ENCODE measurements at places on chromosomes 5 and 9.

DNA sequence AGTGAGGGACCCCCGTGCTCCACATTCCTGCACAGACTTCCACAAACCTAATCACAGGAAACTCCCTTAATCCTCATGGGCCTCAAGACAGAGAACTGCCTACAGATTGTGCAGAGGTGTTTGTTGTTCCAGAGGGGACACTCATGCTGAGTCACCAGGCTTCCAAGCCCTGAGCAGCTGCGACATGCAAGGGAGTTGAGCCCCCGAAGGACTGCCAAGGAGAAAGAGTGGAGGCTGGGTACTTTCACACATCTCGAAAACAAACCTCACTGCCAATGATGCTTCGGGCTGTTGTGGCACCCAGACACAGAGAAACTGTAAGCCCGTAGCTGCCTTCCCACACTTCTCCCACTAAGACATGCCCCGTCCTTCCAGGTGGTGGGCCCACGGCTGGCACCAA, 480.8 kb downstream of the CDH12 start:
- DNase-seq, result no peak

DNA sequence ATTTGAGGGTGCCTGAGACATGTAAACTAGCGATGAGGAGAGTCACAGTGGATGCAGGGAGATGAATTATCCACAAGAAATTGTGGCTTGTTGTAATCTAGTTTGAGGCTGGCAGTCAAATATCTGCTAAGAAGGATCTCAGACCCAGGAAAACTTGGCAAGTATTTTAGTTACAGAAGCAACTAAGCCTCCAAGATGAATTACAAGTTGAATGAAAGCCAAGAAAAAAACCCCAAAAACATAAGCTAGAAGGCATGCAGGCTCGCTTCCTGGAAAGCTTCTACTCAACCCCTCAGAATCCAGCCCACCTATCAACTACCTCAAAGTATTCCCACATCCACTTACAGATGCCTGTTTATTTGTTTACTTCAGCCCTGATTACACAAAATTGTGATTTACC, 696.9 kb downstream of the MAT2B start:
- DNase-seq, result no peak

DNA sequence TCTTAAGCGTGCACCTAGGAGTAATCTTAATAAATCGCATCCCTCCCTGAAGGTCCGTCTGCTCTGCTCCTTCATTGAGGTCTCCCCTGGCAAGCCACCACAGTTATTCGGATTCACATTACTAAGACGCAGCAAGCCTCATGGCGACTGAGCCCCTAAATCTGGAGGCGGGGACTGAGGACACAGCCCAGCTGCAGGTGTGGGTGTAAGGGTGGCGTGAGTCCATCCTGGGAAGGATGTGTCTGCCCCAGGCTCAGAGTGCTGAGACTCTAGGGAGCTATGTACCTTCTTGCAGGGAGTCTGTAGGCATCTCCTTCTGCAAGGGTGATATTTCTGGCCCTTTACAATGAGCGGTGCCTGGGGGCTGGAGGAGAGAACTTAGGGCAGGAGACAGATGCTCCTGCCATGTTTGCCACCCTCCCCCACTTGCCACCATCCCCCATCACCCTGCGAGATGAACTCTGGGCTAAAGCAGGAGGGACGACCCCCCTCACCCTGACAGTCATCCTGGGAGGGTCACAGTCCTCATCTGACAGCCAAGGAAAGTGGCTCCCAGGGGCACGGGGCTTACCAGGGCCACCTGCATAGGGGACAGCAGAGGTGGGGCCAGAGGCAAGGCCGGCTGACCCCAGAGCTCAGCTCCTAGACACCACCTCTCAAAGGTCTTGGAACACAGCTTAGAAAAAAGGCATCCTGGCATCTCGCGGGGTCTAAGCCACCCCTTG, 76.4 kb upstream of the FCN1 start:
- peak; percentile 82 for DNase-seq

GRCh38 chr9:16348531-16348930, 521.9 kb downstream of the BNC2 start:
- DNase-seq, result no peak

GRCh38 chr9:35861161-35861897, 8.9 kb downstream of the OR13J1 start:
- no peak for DNase-seq

DNA sequence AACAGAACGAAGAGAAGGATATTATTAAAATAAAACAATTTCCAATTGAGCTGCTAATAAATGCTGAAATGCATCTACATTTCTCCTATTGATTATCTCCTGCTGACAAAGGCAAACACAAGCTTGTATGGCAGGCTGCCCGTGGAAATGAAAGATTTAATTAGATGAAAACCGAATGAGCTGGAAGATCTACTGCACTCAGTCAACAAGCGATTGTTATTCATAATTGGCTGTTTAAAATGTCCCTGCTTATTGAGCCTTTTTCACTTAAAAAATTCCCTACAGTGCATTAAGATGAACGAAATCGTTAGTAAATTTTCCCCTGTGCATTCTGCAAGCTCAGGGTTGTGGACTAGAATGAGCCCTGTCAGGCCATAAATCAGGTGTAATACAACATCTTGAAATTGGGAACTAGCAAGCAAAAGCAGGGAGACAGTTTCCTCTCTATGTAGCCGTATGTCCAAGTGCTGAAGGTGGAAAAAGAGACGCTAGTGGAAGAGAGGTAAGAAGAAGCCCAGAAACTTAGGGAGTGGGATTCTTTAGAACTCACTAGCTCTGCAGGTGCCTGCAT, 28.5 kb upstream of the KIF4B start:
- no peak for DNase-seq

- DNase-seq, result no peak
Measured at GRCh38 chr5:42640835-42641234, 115.8 kb upstream of the CCDC152 start.

DNA sequence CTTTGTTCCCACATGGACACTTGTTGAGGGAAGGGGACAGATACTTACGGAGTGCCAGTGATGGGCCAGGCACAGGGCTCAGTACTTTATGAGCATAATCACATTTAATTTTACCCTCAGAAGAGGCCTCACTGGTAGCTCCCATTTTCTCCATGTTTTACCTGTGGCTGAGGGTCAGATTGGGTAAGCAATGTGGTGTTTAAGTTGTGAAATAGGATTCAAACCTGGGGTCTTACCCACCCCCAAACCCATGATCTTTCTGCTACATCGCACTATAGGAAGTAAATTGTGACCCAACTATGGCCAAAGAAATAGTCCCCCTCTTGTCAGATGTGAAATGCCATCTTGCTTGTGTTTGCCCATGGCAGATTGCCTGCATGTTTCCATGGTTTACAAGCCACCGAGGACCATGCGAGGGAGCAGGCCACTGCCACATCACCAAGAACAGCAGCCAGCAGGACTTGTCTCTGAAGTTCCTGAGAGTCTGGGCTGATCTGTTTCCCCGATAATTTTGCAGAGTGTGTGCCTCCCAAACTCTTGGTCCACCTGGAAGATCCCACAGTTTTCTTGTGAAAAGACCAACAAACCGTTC, 95.4 kb downstream of the MACROH2A1 start:
- no peak for DNase-seq

DNA sequence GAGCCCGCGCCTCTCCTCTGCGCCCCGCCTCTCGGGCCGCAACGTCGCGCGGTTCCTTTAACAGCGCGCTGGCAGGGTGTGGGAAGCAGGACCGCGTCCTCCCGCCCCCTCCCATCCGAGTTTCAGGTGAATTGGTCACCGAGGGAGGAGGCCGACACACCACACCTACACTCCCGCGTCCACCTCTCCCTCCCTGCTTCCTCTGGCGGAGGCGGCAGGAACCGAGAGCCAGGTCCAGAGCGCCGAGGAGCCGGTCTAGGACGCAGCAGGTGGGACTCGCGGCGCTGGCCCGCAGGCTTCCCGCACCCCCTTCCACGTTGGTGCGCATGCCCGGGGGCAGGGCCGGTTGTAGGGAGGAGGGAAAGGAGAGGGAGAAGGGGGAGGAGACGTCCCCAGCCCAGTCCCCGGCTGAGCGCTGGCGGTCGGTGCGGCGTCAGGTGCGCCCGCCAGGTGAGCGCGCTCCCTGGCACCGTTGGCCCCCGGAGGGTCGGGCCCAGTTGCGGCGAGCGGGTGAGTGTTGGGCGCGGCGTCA, at the start of gene OCLN:
OCLN (plus strand) TSS at position 400 of the 532 bp plus-strand sequence. CDS start 11,455 bp downstream, outside the sequence.
- DNase-seq, result peak; percentile 85

DNA sequence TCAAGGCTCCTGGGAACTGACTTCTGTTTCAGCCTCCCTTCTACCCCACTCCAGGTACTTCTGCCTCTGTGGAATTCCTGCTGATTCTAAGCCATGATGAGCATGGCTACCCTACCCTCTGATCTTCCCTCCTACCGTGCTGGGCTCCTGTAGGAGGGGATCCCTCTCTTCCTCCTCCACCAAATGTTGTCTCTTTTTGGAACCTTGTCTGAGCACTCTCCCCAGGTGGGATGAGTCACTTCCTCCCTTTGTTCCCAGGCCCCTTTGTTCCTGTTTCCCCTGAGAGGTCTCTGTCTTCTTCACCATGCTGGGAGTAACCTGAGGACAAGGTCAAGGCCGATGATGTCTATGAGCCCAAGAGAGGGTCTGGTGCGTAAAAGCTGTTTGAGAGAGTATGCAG, 213.2 kb downstream of the GABBR2 start:
- peak; percentile 17 for DNase-seq

GRCh38 chr5:89983216-89983615, 426.3 kb downstream of the CETN3 start:
- no peak for DNase-seq

DNA sequence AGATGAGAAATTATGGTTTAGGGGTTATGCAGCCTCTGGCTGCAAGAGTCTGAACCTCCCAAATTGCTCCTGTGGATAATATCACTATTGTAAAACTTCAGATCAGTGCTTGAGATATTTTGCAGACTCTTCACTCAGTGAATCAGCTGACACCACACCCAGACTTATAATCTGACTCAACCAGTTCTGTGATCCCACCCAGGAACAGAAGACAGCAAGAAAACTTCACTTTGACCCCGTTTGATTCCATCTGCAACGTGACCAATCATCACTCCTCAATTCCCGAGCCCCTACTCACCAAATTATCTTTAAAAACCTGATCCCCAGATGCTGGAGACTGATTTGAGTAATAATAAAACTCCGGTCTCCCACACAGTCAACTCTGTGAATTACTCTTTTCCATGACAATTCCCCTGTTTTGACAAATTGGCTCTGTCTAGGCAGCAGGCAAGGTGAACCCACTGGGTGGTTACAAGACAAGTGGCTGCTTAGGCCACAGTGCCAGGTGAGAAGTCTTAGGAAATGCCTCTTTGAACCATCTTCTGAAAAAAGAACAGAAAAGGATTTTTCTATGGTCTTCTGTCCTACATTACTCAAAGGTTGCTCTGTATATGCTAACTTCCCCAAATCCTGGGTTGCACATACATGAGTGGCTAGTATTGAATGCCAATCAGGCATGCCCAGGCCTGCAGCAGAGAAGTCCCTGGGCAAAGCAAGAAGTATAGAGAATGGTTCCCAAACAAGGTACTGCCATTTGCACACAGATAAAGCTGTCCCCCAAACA, 588.0 kb downstream of the PRELID2 start:
- no peak for DNase-seq

All from lower leg skin (tissue), 4 donors.